ENCODE measurements at places on chromosomes 4 and X.

DNA sequence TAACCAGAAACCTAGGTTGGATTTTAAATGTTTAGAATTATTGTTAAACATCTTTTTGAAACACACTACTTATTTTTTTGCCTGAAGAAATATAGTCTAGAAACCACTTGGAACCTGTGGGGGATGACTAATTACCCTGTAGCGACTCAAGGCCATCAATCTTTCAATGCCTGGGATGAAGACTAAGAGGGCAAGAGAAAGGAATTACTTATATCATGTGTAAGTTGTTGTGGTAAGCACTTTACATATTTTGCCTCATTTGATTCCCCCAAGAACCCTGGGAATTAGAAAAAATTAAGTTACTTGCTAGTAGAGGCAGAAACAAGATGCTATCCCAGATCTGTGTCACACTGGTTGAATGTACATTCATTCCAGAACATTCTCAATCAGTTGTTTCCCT lies 170.9 kb upstream of the GRIA3 start:
- DNase-seq = no peak

DNA sequence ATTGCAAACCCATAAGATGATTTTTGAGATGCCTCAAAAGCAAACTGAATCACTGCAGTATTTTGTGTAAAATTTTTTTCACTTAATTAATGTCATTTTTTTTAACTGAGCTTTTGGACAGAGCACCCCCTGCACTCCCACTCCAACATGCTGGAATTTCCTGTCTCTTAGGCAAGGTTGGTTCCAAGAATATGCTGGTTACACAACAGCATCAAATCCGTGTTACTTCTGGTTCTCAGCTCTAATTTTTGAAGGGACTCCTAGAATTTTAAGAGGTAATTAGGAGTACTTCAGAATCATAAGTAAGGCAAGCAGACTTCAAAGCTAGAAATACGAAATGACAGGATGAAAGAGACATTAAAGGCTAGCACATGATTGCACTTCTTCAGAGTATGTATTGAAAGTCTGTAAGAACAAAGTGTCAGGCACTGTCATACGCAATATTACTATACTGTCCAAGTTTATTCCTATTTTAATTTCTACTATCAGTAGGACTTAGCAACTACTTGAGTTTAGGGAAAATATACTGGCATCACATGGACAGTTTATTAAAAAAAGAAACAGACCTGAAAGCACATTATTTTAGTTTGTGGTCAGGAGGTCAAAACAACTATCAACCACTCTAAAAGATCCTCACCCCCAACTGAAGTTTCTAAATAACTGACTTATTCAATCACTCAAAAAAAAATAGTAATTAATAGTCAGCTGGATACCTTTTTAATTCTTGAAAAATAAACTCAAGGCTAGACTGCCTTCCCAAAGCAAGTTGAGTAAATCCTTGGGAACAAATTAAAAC lies 1.6 kb upstream of the JCHAIN start:
- no peak for DNase-seq

GRCh38 chr4:52665592-52665991 lies 6.5 kb upstream of the USP46 start:
- DNase-seq = no peak

- DNase-seq = no peak
These were observed 63.4 kb upstream of the ENPEP start for GRCh38 chr4:110412354-110413065.

- no peak for DNase-seq
These were observed 156.5 kb upstream of the ETNPPL start for GRCh38 chr4:108919226-108919893.

Data from D721Med (cell line).